Suprapubic skin (tissue), 4 donors: ENCODE measurements at places on chromosomes 12 and 14. TPM values are rescaled to one million over a fixed set of nuclear protein-coding genes. Genes with fewer than 3 reads are reported as not detected.

DNA sequence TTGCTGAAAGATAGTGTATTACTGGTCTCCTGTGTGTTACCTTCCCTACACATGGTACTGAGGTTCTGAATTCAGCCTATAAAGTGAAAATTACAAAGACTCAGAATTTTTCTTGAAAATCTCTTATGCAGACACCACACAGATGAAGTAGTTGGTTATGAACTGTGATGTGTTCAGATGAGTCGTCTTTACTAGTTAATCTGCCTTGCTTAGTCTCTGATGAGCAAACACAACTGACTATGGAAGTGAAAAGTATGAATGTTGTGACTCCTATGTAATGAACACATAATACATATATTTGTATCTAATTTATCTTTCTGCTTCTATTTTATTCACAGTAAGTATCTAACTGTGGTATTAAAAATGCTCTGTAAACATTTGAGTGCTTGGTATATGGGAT lies 4.7 kb downstream of the MTERF2 start:
- H3K4me3 ChIP-seq, result no peak overlapping the region
- H3K36me3 ChIP-seq, result peaks cover 7% of the 10 kb centered on the region
- H3K27ac ChIP-seq, result no peak overlapping the region
- no peak for DNase-seq

GRCh38 chr14:55059333-55059732 lies 7.9 kb downstream of the MAPK1IP1L start:
- H3K27me3 ChIP-seq, result no peaks in the 10 kb centered on the region
- H3K27ac ChIP-seq, result no peak overlapping the region
- peaks cover 31% of the 10 kb centered on the region for H3K4me1 ChIP-seq
- peaks cover 33% of the 10 kb centered on the region for H3K36me3 ChIP-seq
- DNase-seq, result no peak

GRCh38 chr12:24551163-24551786 lies 397.6 kb downstream of the BCAT1 start:
- no peaks in the 10 kb centered on the region for H3K36me3 ChIP-seq
- H3K4me1 ChIP-seq, result no peaks in the 10 kb centered on the region

DNA sequence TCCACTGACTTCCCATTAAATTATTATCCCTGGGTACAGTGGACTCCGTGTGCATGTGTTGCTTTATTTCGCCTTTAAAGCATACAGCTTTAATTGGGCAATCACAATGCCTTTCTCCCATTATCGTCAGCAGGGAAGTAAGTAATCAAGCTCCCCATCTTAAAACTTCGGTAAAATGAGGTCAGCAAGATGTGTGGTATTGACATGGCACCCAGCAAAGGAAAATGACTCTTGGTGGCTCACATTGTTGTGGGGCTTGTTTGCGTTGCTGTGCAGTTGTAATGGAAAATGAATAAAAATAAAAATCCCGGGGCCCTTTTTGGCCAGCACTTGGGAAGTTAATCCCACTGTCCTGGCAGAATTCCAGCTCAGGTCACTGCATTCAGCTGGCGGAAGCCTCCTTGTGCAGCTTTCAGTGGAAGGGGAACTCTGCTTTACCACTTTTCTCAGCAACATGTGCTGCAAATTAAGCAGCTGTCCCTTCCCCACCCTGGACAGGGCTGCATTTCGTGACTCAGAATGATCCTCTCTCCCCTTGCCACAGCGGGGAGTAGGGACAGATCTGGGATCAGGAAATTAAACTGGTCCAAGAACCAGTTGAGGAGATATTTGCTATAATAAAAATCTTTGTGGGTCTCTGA lies 13.9 kb upstream of the ATP2A2 start:
- peaks cover 47% of the 10 kb centered on the region for H3K4me1 ChIP-seq
- peak overlapping the region; percentile 55 for H3K27ac ChIP-seq
- H3K4me3 ChIP-seq, result no peak overlapping the region
- H3K36me3 ChIP-seq, result no peaks in the 10 kb centered on the region

- no peaks in the 10 kb centered on the region for H3K4me1 ChIP-seq
- H3K27ac ChIP-seq, result no peak overlapping the region
- no peaks in the 10 kb centered on the region for H3K27me3 ChIP-seq
Measured at GRCh38 chr12:76990716-76991115, 74.7 kb downstream of the E2F7 start.

DNA sequence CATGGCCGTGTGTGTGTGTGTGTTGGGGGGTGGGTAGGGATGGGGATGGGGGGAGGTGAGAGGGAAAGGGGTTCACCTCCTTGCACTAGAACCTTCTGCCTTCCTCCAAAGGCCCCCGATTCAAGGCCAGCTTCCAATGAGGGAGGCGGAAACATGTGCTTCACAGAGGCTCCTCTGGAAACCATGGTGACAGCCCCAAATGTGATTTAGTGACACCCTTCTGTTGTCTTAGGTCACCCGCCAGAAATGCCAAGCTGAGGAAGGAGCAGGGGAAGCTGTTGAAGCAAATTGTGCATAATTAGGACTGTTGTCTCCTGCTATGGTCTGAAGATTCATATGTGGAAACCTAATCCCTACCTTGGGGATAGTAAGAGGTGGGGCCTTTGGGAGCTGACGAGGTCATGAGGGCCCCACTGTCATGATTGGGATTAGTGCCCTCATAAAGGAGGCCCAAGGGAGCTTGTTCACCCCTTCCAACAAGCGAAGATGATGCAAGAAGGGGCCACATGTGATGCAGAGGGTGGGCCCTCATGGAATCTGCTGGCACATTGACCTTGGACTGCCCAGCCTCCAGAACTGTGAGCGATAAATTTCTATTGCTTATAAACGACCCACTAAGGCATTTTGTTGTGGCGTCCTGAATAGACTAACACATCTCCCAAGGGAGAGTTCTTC lies 95.2 kb downstream of the AACS start:
- no peak overlapping the region for H3K4me3 ChIP-seq
- H3K36me3 ChIP-seq, result no peaks in the 10 kb centered on the region
- H3K27ac ChIP-seq, result no peak overlapping the region
- DNase-seq, result no peak
- H3K4me1 ChIP-seq, result no peaks in the 10 kb centered on the region

DNA sequence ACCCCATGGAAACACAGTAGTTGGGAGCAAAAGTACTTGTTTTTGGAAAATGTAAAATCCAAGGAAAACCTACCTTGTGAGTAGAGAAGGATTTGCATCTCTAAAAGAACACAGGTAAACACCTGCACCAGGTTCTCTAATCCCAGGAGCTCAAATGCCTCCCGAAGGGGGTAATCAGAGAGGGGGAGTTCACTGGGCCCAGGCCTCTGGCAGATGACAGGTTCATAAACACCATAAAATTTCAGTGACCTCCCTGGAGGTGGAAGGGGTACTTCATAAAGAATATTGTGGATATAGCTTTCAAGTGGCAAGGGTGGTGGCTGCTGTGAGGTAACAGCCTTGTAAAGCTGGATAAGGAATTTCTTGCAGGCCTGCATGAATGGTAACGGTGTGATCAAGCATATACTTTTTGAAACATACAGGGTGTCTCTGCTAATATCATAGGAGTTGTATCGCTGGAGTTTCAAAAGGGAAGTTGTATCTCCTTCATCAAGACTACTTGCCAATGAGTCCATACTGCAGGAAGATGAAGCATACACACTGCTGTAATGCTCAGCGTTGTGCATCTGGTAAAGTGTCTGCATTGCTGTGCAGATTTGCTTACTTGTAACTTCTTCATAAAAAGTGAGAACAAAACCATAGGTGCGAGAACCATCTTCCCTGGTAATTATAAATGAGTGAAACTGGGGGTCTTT lies 111.3 kb downstream of the DENND5B start:
- peaks cover 4% of the 10 kb centered on the region for H3K36me3 ChIP-seq
- no peaks in the 10 kb centered on the region for H3K4me1 ChIP-seq
- no peak for DNase-seq
- no peaks in the 10 kb centered on the region for H3K27me3 ChIP-seq

DNA sequence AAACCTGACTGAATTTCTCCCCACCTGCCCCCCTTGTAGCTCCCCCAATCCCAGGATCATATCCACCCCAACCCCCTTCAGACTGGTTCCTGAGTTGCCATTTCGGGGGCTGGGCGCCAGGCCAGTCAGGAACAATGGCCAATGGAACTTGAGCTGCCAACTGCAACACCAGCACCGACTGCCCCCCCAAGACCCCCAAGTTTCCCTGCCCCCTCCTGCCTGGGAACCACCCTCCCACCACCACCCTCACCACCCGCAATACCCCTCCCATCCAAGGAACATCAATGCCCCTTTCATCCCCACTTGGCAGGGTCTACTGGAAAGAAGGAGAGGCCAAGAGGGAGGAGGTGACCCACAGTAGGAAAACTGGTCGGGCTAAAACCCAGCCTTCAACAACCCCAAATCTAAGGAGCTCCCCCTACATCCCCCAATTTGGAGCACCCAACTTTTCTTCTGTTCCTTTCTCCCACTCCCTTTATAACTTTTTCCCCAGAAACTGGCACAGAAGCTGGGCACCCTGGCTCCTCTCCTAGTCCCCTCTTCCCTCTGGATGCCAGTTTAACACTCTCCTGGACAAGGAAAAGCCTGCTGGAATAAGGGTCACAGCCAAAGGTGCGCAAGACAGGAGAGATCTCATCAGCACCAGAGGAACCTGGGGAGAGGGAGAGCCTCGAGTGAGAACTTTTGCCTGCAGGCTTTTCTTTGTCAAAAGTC lies 1.6 kb upstream of the NDRG2 start:
- H3K27me3 ChIP-seq, result no peaks in the 10 kb centered on the region
- no peak for DNase-seq
- peak overlapping the region; percentile 94 for H3K27ac ChIP-seq
- peaks cover 52% of the 10 kb centered on the region for H3K4me1 ChIP-seq
- H3K4me3 ChIP-seq, result peak overlapping the region; percentile 86
- H3K36me3 ChIP-seq, result peaks cover 4% of the 10 kb centered on the region

DNA sequence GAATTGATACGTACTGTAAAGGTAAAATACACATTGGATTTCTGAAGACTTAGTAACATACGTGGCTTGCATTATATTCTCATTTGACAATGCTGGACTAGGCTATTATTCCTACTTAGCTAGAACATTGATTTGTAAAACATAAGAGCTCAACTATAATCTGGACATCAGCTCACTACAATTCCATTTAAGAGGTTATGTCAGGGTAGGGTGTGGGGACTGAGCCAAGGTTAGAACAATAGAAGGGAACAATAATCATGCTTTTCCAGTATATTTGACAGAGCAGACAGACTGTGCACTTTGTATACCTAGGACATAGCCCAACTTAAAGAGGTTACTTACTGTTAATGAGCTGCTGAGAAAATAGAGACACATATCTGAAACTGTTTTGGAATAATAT lies 10.8 kb downstream of the ZCRB1 start:
- H3K4me3 ChIP-seq, result no peak overlapping the region
- H3K4me1 ChIP-seq, result no peaks in the 10 kb centered on the region
- peaks cover 44% of the 10 kb centered on the region for H3K36me3 ChIP-seq

AQP6 gene
- total RNA-seq, result not detected

METTL25 gene
- total RNA-seq, result 13.0 TPM

DNA sequence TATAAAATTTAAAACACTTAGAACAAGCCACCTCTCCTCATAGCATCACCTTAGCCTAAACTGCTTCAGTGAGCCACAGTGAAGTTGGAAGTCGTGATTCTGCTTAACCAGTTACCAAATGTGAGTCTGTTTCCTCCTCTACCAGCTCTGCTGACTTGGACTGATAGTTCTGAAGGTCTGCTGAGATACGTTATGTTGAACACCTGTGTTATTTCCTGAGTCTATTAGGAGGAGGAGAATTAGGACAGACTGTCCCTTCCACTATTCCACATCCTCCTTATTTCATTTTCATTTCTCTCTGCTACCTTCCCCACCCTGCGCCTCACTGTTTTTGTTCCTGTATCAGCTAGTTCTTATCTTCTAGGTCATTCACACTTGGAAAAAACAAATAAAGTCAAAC lies 2.4 kb downstream of the SLC2A14 start:
- DNase-seq, result no peak
- H3K36me3 ChIP-seq, result no peaks in the 10 kb centered on the region
- H3K4me3 ChIP-seq, result no peak overlapping the region

GRCh38 chr12:60075091-60075490 lies 479.3 kb downstream of the SLC16A7 start:
- no peak overlapping the region for H3K4me3 ChIP-seq
- no peak overlapping the region for H3K27ac ChIP-seq
- no peaks in the 10 kb centered on the region for H3K36me3 ChIP-seq
- H3K27me3 ChIP-seq, result no peaks in the 10 kb centered on the region
- DNase-seq, result no peak

NPFF gene
- total RNA-seq, result not detected

GRCh38 chr14:100054316-100055075 lies 10.7 kb upstream of the EVL start:
- no peak overlapping the region for H3K4me3 ChIP-seq
- no peaks in the 10 kb centered on the region for H3K27me3 ChIP-seq
- H3K36me3 ChIP-seq, result no peaks in the 10 kb centered on the region
- H3K4me1 ChIP-seq, result peaks cover 29% of the 10 kb centered on the region
- DNase-seq, result no peak

CELA1 gene
- total RNA-seq, result not detected

ATP2B1 gene
- total RNA-seq, result 91.2 TPM

DNA sequence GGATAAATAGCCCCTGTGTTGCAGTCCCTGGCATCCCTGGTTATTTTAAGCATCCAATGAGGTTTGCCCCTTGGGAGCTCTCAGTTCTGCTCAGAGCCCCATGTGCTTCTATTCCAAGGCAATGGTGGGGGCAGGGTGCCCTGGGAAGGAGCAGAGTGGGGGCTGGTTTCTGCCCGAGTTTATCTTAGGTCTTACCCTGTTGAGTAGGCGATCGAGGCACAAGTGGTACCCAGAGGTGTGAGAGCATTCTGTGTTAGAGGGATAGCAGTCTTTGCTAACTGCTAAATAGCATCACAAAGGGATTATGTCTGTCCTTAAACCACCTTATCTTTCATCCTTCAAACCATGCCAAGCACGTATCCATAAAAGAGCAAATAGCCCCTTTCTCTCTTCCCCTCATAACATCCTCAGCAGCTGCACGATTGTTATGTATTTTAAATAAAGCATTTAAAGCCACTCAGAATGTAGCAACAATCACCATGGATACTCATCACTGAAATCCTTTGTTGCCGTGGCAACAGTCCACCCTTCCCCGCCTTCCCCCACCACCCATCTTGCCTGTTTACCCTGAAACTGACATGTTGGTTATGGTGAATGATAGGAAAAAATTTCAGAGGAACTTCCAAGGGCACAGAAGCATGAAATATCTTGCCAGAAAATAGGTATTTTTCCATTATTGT lies 139.3 kb downstream of the PTPN11 start:
- H3K4me1 ChIP-seq, result no peaks in the 10 kb centered on the region
- no peak overlapping the region for H3K27ac ChIP-seq
- H3K4me3 ChIP-seq, result no peak overlapping the region
- no peaks in the 10 kb centered on the region for H3K36me3 ChIP-seq
- no peaks in the 10 kb centered on the region for H3K27me3 ChIP-seq
- no peak for DNase-seq

DNA sequence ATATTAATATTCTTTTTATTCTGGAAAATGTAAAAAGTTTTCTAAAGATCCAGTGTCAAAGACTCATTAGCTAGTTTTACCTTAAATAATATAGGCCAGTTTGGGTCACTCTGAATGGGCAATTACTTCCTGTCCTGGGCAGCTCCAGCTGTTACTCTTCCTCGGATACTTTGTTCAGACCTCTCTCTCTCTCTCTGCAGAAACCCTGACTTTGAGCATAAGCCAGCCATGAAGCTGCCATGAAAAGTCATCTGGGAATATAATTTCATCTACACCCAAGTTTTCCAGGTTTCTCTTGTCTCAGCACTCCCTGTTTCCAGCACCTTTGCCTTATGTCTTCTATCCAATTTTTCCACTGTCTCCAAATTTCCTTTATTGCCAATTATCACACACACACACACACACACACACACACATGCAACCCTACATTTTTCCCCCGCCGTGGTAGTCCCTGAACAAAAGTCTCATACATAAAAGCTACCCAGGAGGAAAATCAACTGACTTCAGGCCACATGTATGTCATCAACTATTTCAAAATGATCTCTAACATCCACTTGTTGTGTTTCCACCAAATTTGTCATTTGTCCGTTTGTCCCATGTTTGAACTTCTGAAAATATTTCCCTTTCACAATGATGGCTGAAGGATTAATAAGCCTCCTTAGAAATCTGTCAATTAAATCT lies 318.1 kb downstream of the SSPN start:
- H3K27me3 ChIP-seq, result no peaks in the 10 kb centered on the region
- no peak for DNase-seq
- no peak overlapping the region for H3K4me3 ChIP-seq
- H3K4me1 ChIP-seq, result peaks cover 15% of the 10 kb centered on the region
